Left renal pelvis (tissue), 4 donors: ENCODE measurements at places on chromosomes 1 and 21.

- DNase-seq = peak; percentile 22
These were observed 643 bp upstream of the MOV10 start for GRCh38 chr1:112673592-112674439.

GRCh38 chr1:220950576-220950975, 71.3 kb downstream of the HLX start:
- DNase-seq = no peak

- DNase-seq = no peak
These were observed 201.4 kb upstream of the BRINP3 start for GRCh38 chr1:190679044-190679443.

- DNase-seq = no peak
These were observed 42.7 kb downstream of the GJA5 start for GRCh38 chr1:147717706-147718097.

DNA sequence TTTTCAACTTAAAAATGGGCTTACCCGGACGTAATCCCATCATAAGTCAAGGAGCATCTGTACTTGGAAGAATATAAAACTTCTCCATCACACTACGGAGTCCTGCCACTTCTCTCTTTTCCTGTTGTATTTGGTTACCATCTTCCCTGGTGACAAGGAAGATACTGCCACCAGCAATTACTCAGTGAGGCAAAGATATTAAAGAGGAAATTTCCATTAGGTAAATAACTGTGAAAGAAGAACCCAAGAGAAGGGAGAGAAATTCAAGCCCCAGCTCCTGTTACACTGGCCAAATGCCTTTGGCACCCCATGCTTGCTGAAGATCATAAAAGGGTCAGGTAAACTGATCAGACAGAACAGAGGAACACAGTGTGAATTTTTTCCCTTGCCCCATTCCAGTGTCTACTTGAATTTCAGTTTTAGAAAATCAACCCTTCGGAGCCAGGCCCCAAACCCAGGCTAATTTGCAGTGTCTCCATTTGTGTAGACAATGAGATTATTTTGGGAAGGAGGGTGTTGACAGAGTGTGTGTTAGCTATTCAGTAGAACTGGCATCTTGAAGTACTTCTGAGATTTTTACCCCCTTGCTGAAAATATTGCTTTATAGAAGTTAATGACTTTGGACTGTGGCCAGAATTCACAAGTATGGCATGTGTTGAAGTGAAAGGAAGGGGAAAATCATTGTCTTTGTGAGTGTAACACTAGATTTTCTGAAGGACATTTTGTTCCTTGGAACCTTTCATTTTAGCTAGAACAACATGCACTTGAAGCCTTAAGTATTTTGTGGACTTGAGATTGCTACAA, 167.1 kb downstream of the DHRS3 start:
- no peak for DNase-seq

GRCh38 chr1:109482791-109483671, 674 bp upstream of the ATXN7L2 start:
- no peak for DNase-seq

DNA sequence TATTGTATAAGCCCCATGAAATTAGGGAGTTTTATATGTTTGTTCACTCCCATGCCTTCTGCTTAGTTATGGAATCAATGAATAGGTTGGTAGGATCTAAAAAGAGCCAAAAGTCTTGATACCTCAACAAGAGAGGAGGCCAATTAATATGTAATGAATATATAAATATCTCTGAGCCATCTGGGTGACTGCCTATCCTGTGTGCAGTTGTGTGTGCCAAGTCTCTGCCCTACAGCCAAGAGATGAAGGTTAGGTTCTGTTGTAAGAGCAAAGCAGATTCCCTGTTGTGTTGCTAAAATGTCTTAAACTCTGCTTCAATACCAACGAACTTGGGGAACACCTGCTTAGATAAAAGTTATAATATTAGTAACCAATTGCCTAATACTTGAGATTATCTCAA, 61.8 kb upstream of the GORAB start:
- DNase-seq = no peak

GRCh38 chr1:228776449-228776848, 41.2 kb downstream of the RHOU start:
- no peak for DNase-seq

GRCh38 chr1:42931911-42932422, 26.7 kb downstream of the SLC2A1 start:
- no peak for DNase-seq

DNA sequence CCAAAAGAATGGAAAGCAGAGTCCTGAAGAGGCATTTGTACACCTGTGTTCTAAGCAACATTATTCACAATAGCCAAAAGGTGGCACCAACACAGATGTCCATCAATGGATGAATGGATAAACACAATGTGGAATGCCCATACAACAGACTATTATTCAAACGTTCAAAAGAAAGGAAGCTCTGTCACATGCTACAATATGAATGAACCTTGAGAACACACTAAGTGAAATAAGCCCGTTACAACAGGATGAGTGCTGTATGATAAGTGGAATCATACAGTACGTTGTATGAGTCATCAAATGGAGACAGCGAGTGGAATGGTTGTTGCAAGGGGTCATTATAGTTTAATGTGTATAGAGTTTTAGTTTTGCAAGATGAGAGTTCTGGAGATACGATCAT, 80.1 kb downstream of the SH3BGR start:
- DNase-seq = no peak

- no peak for DNase-seq
These were observed 7.0 kb downstream of the AHDC1 start for GRCh38 chr1:27596986-27597385.

- DNase-seq = no peak
These were observed 19.5 kb downstream of the ERG start for GRCh38 chr21:38478782-38479181.

DNA sequence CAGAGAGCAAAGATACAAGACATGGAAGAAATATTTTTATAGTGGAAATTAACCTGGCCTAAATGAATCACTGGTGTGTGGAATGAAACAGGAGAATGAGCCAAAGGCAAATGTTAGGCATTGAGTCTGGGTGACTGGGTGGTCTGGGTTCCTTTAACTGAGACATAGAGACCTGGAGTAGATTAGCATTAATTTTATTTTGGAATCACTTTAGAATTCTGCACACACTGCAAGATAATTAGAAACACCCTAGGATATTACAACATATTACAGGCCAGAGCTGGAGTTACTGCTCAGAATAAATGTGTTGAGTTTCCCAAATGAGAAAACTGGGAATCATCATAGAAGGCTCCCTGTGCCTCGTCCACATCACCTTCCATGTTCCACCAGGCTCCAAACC, 85.5 kb downstream of the PLPPR5 start:
- no peak for DNase-seq

- DNase-seq = no peak
These were observed 200.1 kb upstream of the DAB1 start for GRCh38 chr1:57623791-57624538.

DNA sequence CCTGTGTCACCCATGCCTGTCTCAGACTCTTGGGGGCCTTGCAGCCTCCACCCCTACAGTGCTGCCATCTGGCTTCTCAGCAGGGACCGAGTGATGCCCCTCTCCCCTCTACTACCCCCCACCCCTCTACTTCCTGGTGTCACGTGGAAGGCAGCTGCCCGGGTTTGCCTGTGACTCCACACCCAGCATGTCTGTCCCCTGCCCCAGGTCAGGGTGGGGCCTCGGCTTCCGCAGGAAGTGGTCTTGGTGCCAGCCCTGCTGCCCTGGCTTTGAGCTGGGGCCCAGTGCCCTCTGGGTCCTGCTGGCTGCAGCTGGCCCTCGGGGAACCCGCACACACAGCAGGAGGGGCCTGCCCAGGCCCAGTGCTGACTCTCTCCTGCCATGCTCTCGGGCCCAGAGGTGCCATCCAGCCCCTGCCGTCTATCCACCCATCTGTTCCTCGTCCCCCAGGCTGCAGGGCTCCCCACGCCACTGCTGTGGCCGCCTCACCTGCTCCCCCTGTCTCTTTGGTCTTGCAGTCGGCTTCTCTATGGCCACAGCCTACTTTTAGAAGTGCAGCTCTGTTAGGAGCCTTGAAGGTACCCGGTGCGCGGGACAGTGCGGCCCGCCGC, 24.0 kb downstream of the PLCH2 start:
- no peak for DNase-seq

GRCh38 chr1:3772027-3772714, 378 bp upstream of the SMIM1 start:
- peak; percentile 77 for DNase-seq
